ENCODE measurements at places on chromosomes 3 and 15.

GRCh38 chr3:4586381-4586780 is 93.2 kb downstream of the ITPR1 start:
- DNase-seq = no peak

GRCh38 chr3:106673926-106674569 is 703.2 kb upstream of the CCDC54 start:
- DNase-seq = no peak

- no peak for DNase-seq
These were observed 428.5 kb upstream of the CNTN3 start for GRCh38 chr3:75042941-75043340.

GRCh38 chr15:63601704-63602185 is 4.6 kb downstream of the FBXL22 start:
- DNase-seq = no peak

DNA sequence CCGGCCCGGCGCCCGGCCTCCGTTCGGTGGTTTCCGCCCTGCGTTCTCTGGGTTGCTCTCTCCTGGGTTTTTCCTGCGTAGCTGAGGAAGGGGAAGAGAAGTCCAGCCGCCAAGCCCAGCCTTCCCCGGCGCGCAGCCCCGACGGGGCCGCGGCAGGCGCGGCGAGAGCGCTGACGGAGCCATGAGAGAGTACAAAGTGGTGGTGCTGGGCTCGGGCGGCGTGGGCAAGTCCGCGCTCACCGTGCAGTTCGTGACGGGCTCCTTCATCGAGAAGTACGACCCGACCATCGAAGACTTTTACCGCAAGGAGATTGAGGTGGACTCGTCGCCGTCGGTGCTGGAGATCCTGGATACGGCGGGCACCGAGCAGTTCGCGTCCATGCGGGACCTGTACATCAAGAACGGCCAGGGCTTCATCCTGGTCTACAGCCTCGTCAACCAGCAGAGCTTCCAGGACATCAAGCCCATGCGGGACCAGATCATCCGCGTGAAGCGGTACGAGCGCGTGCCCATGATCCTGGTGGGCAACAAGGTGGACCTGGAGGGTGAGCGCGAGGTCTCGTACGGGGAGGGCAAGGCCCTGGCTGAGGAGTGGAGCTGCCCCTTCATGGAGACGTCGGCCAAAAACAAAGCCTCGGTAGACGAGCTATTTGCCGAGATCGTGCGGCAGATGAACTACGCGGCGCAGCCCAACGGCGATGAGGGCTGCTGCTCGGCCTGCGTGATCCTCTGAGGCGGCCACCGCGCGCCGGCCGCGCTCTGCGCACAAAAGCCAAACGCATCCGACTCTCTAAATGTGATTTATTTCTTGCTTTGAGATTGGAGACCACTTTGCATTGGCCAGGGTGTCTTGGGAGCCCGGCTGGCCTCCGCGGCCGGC is 727 bp downstream of the RAP2B start:
- peak; percentile 16 for DNase-seq

DNA sequence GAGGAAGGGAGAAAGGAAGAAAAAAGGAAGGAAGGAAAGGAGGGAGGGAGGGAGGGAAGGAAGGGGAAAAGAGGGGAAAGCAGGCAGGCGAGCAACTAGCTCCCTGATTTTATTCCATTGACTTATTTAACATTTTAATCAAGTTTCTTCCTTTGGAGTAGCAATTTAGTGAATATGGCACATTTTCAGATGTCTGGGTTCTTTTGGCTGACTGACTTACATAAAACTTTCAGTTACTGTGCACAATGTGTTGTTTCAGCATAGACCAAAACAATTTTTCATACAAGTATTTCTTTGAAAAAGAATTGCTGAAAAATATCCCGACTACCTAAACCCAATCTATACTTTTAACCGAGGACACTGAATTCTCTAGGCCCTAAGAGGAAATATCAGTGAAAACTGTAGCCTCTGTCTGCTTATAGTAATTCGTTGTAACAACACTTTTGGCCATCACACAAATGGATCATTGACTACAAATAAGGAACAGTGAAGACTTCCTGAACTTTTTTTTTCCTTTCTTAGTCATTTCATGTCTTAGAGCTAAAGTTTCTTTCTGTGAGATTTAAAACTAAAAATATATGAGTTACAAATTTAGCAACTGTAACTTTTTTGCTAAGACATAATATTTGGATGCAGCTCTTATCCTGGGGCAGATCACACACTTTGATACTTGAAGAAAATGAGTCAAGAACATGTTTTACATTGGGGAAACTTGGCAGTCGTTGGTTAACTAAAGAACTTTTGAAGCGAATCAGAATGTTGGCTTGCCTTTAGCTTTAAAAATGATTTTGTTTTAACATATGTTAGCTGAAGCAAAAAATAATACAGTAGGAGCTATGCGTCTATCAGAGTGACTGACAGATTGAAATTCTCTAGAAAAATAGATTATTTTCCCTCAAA is 79.6 kb downstream of the SOX2 start:
- DNase-seq = no peak

- no peak for DNase-seq
These were observed 19.6 kb downstream of the SEMA7A start for GRCh38 chr15:74414081-74414580.

- no peak for DNase-seq
These were observed 33.5 kb downstream of the ALS2CL start for GRCh38 chr3:46660003-46660402.

Data from activated T-helper 9 cell treated with anti-CD3 and anti-CD28 coated beads, Interleukin-2, amount 50 U/mL, for 16 hours (primary cell).